Activated CD8-positive, alpha-beta T cell treated with anti-CD3 and anti-CD28 coated beads for 36 hours (primary cell): ENCODE measurements at places on chromosomes 11 and 22. TPM values are rescaled to one million over a fixed set of nuclear protein-coding genes. Genes with fewer than 3 reads are reported as not detected.

DNA sequence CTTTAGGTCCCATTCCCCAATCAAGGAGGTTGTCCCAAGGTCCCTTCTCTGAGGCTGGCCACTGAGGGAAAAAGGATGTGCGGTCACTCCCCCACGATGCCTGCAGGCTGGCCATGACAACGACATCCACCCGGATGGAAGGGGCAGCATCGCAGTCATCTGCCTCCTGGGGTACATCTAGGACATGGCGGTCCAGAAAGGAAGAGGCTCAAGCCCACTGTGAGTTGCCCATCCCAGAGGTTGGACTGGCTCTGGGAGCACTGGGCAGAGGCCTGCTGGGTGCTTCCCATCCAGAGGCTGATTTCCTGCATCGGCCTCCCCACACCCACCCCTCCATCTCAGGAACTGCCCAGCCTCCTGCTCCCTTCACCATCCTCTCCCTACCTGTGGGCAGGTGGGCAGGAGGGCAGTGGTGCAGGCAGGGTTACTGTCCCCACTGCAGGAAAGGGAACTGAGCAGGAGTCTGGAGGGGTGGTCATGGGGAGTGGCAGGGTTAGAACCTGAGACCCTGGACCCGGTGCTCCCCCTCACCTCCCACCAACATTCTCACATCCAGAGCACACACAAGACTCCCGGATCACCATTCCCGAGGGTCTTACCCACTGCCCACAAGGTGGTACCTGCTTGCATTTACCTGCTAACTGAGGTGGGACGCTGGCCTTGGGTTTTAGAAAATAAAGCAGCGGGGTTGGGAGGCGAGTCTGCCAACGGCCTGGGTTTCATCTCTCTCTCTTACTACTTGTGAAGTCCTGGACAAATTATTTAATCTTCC lies 4.4 kb downstream of the RCE1 start:
- no peak for DNase-seq

DNA sequence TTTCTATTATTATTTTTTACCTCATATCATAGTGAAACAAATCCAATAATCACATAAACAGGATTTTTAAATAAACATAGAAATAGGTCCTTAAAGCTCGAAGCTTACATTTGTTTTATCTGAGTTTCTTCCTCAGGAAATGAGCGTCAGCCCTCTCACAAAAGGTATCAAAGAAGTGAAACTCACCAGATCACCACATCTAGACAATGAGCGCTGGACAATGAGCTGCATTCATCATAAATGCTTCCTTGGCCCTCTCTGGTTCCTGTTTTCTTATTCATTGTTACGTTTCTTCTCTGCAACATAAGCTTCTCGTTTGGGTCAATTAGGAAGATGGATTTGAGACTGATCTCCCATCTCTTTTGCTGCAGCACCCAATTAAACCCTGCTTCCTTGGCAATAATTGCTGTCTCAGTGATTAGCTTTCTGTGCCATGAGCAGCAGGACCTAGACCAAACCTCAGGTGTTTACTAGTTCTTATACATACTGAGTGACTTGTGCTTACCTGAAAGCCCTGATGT lies 649.9 kb upstream of the LUZP2 start:
- no peak for DNase-seq

DNA sequence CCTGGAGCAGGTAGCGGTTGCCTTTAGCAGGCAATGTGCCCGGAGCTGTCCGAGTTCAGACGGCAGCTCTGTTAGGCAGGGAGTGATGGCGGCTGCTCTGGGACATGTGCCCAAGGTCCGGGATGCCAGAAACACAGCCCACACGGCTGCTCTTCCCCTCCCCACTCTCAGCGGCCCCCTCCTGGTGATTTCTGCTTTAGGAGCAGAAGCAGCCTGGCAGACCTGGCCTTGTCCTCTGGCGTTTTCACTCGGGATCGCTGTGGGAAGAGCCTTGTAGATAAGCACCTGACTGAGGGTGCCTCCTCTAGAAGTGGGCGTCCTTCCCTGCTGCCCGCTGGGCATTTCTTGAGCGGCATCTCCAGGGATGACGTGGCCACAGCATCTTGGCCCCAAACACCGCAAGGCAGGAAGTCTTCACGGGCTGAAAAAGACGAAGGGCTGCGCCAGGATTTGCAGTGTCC lies 392.2 kb downstream of the TBC1D22A start:
- DNase-seq, result no peak

The MPPED2 gene
- not detected for total RNA-seq
